Keratinocyte (primary cell): ENCODE measurements at places on chromosomes 12 and 14.

DNA sequence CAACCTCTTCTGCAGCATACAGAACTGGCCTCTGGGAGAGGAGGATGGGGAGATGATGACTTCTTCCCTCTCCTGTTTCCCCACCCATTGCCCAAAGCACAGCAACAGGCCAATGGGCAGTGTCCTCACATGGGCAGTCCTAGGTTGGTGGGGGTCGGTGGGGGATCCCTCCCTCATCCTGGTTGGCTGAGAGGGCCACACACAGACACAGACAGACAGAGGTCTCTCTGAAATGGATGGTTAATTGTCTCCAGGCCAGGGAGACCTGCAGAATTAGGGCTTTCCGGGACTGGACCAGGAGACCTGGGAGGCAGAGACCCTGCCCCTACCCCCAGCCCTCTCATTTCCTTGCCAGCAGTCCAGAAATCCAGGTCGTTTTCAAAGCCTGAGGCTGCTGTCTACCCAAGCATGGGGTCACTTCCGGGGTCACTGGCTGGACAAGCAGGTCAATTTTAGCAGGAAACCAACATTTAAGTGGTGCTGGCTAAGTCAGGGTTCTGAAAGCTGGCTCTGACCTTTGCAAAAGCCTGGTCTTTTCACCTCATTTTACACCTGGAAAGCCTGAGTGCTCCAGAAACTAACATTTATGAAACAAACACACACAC lies 48.6 kb upstream of the TBX3 start:
- no peak for DNase-seq

DNA sequence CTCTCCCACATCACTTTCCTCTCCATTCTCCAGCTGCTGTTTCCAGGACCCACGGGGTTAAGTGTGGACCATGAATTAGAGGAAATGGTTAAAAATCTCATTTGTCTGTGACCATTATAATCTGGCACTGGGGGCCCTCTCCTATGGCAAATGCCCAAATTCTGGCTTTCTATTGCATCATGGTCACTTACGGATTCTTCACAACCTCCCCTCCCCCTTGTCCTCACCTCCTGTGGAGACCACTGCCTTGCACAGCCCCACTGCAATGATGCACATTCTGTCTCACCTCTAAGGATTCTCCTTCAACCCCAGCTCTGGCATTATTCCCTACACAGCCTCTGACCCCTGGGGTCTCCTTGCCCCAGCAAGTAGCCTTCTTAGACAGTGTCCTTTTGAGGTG lies 18.9 kb downstream of the BCAT1 start:
- DNase-seq, result no peak

DNA sequence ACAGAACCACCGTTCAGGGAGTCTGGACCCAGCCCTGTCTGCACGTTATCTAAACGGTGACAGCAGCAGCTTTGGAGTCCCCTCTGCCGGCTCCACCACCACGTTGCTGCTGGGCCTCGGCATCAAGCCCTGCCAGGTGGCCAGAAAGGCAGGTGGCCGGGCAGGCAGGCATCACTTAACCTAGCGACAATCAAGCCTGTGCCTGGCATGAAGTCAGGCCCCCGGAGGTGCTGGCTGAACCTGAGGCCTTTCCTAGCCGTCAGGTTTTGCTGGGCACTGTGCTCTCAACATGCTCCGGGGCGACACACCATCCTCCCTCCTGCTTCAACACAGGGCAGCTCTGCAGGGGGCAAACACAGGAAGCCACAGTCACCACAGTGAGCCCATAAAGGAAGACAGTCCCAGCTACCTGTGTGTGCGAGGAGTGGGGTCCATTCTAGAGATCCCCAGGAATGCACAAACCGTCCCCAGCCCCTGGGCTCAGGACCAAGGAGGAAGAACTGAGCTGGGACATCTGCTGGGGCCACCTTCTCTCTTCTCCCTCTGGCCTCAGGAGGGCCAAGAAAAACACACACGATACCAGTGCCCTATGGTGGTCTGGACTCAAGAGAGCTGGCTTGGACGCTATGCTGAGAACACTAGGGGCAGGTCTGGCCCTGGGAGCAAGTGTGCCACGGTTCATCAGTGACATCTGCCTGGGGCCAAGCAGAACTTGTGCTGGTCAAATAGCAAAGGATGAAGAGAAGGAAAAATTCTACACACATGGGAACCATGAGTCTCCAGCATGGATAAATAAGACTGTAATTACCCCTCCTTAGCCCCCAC lies 44.7 kb downstream of the CCDC88C start:
- DNase-seq, result no peak

GRCh38 chr12:101207086-101207780 lies 2.8 kb downstream of the SLC5A8 start:
- peak; percentile 89 for DNase-seq

DNA sequence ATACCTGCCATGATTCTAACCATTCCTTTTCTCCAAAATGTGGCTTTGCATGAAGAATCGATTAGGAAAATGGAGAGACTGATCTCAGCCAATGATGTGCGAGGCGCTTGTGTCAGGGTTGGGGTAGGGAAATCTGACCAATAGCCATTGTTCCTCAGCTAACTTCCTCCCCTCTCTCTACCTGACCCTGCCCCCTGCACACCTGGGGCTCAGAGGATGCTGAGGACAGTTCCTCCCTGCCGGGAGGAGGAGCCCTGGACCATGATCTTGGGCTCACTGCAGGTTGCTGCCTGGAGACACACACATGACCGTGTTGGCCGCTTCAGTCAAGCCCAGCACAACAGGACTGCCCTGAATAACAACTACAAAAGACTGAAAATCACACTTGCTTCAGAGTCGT lies 119.8 kb upstream of the SFSWAP start:
- no peak for DNase-seq

DNA sequence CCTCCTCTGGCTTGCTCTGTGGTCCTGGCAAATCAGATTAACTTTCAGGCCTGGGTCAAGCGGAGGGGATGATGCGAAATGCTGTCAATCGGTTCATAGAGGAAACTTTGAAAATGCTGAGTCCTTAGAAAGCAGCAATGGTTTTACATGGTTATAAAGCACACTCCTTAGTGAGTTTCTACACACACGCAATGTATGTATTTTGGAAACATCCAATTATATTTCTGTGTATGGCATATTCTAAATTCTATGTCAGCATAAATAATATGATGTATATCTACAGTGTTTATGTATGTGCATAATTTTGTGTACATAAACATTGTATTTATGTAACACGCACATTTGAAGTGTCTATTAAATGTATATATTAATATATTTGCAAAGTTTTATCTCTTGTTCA lies 118.0 kb upstream of the ARID2 start:
- DNase-seq, result no peak

GRCh38 chr14:52072266-52072780 lies 3.5 kb upstream of the NID2 start:
- no peak for DNase-seq

- DNase-seq, result no peak
Observed at GRCh38 chr12:5921966-5922899, 22.8 kb downstream of the ANO2 start.

DNA sequence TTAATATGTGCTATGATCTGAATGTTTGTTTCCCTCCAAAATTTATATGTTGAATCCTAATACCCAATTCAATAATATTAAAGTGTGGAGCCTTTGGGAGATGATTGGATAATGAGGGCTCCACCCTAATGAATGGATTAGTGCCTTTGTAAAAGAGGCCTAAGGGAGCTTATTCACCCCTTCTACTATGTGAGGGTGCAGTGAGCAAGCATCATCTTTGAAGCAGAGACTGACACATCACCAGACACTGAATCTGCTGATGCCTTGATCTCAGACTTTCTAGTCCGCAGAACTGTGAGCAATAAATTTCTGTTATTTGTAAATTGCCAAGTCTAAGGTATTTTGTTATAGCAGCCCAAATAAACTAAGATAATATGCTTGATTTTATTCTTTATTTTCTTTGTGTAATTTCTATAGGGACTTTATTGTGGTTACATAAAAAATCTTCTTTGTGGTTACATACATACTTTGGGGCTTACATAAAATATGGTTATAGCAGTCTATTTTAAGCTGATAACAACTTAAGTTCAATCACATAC lies 131.1 kb upstream of the SLC38A2 start:
- no peak for DNase-seq

DNA sequence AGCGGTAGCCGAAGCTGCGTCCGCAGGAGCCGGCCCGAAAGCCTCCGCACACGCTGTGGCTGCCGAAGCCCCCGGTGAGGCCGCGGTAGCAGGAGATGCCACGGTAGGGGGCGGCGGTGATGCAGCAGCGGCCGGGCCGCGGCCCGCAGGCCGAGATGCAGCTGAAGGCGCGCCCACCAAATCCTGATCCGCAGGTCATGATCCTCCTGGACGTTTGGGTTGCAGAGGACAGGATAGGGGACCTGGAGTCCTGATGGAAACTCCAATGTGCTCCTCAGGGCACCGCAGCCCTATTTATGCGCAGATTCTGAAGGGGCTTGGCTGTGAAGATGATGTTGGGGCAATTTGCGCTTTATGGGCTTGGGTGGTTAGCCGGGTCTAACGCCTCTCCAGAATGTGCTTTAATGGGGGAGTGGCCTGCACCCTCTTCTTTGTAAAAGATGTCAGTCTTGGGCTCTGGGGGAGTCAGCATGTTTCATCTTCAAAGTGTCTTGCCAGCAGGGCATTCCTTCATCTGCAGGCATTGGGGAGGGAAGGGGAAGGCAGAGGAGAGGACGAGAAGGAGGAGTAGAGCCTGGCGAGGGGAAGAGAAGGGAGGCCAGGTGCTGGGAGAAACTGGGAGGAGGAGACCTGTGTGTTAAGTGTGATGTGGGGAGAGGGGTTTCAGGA lies at the start of gene KRT81:
KRT81 (minus strand) TSS at position 268 of the 669 bp plus-strand sequence; CDS start at position 199, 69 bp downstream.
- no peak for DNase-seq

DNA sequence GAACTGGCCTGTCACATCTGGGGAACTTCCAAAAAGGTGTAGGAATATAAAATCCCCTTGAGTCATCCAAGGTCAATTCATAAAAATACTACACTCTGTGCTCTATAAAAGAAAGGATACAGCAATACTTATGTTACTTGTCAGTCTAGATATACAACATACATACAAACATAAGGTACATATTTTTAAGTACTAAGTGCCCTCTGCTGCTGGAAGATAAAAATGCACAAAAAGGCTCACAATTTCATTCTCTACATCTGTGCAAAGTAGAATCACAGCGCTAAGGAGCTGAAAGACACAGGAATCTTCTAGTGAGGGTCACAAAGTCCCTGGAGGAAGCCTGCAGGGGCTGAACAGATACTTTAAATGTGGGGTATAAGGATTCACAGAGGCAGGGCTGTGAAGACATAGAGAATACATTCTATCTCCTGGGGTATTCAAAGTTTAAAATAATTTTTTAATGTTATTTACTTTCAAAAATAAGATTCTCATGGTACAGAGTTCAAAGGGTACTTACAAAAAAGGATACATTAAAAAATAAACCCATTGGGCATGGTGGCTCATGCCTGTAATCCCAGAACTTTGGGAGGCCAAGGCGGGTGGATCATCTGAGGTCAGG lies 10.2 kb upstream of the GOLGA5 start:
- DNase-seq, result no peak

- no peak for DNase-seq
Observed at GRCh38 chr12:38711054-38711453, 194.3 kb downstream of the CPNE8 start.

DNA sequence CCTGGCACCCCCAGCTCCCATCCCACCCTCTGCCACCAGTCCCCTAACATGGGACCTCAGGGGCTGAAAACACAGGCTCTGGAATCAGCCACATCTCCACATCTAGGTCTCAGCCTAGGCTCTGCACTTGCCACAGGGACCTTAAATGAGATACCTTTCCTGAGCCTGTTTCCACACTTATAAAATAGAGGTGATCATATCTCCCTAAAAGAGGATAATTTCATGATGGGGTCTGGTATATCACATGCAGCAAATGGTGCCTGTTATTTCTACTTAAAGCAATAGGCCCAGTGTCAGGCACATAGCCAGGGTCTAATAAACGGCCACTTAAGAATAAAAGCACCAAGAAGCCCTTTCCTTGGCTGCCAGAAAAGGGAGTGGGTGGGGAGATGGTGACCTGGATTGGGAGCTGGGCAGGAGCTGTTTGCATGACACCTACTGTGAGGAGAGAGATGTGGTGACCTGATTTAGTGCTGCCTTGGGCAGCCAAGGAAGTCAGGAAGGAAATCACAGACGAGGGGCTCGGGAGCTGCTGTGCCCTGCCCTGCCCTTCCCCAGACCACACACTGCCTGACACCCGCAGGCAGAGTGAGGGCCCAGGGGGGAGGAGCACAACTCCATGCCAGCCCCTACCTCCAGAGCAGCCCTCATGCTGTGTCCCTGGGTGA lies 71.2 kb downstream of the IRF2BPL start:
- DNase-seq, result no peak

- no peak for DNase-seq
Observed at GRCh38 chr12:88782351-88782750, 202.1 kb upstream of the KITLG start.

DNA sequence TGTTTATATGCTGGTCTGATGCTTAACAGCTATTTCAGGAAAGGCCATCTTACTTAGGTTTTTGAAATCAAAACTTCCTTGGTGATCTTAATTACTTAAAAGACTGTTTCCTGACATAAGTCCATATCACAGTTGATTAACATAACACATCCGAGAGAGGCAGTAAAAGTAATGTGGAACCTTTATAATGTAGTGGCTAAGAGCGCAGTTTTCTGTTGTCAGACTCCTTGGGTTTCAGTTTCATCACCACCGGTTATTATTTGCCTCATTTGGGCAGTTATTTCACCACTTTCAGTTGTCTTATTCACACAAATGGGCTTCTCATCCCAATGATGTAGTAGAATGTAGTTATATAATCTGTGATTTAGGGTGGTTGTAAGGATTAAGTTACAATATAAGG lies 30.9 kb downstream of the TBC1D15 start:
- DNase-seq, result no peak

GRCh38 chr14:70121521-70121920 lies 67.2 kb downstream of the SLC8A3 start:
- DNase-seq, result no peak

DNA sequence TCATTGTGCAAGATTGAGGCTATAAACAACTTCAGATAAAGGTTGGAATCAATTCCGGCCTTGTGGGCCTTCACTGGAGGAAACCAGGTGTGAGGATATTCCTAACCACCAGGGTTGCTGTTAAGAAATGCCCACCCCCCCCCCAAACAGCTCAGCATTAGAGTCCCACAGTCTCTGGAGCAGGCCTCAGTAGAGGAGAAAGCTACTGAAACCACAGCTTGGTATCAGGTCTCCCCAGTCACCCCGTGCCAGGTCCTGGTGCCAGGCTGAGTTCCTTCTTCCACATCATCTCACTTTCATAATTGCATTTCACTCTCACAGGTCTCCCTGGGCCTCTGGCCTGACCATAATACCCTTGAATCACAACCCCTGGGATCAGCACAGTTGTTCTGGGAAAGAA lies 12.5 kb downstream of the GALNT6 start:
- DNase-seq, result no peak

DNA sequence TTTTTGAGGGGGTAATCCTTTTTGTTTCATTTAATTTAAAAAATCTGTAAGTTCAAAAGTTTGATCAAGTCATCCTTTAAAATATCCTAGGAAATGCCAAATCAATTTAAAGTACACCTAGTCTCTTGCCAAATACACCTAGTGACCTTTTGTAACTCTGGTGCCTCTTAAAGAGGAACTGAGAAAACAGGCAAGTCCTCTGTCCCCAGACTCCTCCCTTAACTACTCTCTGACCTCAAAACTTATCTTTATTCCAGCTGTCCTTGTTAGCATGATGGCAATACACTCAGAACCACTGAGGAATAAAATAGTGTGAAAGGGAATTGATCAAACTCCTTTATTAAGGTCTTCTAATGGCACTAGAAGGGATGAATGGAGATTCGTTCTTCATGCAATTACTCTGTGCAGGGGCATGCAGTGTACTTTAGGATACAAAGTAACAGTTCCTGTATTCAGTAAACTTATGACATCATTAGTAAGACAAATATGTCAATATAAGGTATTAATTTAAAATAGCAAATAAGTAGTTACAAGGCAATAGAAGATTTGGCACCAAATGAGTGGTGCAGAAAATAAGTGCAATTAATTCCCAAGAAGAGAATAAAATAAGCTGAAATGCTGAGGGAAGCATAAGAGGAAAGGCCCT lies 3.3 kb downstream of the FAR2 start:
- no peak for DNase-seq
